NCI-H1436 treated with DMSO at 0.1 percent for 48 hours (cell line): ENCODE measurements at places on chromosomes 11 and 22.

DNA sequence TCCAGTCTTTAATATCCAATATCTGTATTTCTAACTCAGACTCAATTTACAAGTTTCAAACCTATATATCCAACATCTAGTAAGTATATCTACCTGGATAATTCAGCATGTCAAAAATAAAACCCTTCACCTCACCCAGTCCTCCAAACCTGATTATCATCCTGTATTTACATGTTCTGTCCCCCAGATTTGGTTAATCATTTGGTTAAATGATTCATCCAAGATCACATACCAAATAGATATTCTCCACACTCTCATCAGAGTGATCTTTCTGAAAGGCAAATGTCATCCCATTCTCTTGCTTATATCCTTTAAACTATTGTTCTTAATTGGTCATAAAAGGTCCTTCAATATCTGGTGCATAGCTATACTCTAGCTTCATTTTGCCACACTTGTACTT lies 199.0 kb downstream of the SOX6 start:
- no peak for DNase-seq

- DNase-seq: no peak
Observed at GRCh38 chr11:297051-297585, 2.2 kb downstream of the IFITM5 start.

DNA sequence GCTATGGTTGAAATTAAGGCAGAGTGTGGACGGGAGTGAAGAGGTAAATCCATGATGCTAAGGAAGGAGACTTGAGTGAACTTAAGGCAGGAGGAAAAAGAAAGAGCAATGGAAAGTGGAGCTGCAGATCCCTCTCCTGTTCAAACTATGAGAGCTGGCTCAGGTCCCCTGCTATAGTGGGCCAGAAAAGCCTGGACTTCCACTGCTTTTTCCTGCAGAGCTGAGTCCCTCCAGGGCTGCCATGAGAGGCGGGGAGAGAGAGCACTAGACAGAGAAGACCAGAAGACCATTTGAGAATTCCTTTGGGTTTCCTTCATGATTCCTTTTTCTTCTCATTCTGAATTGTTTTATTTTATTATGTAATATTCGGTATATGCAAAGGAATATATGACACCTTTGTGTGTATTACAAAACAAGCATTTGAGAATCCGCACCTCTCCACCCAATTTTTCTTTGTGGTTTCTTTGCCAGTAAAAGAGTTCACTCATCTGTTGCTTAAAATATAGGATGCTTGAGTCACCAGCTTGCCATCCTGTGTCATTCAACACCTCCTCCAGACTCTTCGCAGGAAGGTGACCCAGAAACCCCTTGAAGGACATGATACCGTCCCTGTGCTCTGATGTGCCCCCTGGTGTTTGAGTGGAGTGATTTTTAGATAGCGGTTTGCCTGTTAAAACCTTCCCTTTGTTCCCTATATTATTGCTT lies 24.4 kb downstream of the SREBF2 start:
- DNase-seq: no peak

DNA sequence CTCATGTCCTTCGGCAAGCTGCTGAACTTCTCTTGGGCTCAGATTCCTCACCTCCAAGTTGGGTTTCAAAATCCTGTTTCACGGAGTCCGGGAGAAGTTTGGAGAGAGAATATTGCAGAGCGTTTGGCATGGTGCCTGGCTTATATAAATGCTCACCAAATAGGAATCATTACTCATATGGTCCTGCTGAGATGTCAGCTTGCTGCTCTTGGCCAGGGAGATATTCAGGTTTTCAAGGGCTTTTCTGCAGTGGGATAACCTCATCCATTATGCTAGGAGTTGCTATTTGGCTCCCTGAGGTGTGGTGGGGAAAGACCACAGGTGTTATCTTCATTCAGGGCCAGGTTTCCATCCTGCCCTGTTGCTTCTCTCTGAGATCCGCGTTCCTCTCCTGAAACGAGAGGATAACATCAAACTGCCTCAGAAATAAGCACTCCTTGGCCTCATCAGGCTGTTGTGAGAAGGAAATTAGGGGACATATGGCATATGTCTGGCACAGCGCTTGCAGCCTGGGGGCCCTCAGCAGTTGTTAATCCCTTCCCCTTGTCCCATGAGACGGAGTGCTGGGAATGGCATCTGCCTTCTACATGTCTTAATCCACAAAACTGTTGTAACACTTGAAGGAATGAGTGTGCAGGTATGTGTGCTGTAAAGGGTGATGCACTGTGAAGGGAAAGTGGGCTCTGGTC lies 29.9 kb upstream of the ACER3 start:
- DNase-seq: no peak

- DNase-seq: no peak
Observed at GRCh38 chr11:129922674-129923073, 27.3 kb upstream of the NFRKB start.

DNA sequence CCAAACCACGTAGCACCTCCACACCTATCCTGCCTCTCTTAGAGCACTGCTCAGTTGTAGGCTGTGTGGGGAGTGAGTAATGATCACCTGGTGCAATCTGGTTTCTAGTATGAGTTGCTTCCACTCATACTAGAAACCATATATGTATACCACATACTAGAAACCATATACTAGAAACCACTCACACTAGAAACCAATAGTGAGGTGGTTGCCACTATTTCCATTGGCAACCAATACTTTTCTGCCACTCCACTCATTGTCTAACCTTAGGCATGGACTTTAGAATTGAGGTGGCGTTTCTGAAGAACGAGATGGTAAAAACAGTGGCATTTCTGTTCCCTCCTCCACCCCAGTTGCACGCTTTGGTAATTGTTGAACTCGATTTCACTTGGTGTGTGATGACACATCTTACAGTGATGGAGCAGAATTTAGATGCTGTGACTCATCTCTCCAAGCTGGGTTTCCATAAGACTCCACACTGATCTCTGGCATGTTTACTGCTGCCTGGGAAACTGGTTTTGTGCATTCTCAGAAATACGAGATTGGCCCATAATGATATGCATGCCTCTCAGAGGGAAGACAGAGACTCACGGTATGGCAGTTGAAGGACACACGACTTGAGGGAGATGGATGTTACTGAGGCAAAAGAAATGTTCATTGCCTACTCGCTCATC lies 82.9 kb downstream of the KIRREL3 start:
- DNase-seq: no peak

DNA sequence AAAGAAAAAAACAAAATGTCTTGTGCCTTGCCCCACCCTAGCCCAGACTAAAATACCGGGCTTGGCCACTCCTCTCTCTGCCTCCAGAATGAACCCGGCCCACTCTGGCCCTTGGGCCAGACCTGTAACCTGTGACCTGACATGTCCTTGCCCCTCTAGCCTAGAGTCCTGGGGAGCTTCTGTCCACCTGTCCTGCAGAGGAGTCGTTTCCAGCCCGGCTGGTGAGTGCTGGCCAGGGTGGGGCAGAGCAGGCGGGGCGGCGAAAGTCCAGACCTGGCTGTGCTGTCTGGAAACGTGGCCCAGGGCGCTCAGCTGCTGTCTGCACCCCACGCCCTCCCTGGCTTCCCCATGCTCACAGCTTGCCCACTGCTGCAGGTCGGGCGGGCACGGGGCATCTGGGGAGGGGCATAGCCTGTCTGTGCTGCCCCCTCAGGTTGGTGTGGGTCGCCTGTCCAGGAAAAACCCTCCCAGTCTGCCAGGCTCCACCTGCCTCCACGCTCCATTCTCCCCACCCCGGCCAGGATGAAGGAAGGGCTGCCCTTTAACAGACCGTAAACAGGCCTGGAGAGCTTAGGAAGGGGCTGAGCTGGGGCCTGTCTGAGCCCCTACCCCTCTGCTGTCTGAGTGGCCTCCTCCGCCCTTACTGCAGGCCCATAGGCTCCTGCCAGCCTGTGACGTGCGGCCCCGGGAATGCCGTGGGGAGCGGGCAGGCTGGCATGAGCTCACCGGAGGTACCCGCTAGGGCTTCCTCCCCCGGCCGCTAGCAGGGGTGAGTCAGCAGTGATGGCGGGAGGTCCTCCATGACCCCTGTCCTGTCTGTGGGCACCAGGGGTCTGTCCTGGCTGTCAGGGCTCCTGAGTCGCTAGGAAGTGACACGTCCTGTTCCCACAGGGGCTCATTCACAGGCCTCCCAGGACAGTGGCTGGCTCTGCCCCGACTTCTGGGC lies 1.9 kb downstream of the CD151 start:
- DNase-seq: no peak

GRCh38 chr22:49863931-49864330 lies 10.3 kb downstream of the ZBED4 start:
- DNase-seq: no peak

GRCh38 chr22:38271927-38272372 lies 860 bp downstream of the TMEM184B start:
- no peak for DNase-seq

DNA sequence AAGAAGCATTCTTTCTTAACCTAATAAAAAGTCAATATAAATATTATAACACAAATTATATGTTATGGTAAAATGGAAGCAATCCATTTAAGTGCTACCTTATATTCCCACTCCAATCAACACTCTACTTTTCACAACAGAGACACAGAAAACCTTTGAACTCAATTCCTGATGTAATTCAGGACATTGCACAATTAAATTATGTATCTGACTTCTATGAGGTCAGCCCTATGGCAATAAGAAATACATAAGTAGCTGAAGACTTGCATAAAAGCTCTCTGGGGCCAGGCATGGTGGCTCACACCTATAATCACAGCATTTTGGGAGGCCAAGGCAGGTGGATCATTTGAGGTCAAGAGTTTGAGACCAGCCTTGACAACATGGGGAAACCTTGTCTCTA lies 6.8 kb downstream of the OR4D10 start:
- DNase-seq: no peak

DNA sequence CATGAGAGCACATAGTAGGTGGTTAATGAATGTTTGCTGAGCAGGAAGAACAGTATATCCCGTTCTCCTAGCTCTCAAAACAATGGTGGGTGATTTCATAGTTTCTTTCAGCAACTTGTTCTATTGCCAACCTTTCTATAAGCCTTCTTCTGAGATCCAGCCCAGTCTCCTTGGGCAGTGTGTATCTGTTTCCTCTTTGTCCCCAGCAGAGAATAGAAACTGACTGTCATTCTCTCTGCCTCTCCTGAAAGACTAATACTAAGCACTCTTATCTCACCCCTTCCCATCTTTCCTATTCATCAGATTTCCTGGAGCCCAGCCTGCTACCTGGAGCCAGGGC lies 272.9 kb downstream of the ST3GAL4 start:
- DNase-seq: no peak

GRCh38 chr11:128964463-128964930 lies 21.8 kb upstream of the TP53AIP1 start:
- DNase-seq: no peak

- no peak for DNase-seq
Observed at GRCh38 chr22:23182309-23183060, 2.2 kb downstream of the BCR start.

GRCh38 chr11:82671451-82671850 lies 62.2 kb downstream of the FAM181B start:
- no peak for DNase-seq

DNA sequence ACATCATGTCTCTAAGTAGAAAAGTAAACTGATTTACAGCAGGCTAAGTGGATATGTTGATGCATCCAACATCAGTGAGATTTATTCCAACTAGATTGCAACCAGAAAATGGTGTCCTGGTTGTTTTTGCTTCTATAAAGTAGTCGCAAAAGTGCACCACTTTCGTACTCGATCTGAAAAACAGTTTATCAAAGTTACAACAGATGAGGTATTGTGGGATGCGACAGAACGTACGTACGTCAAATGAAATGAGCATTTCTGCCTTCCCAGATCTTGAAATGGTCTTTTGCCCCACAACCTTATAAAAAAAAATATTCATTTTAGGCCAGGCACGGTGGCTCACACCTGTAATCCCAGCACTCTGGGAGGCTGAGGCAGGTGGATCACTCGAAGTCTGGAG lies 13.7 kb downstream of the GRAP2 start:
- no peak for DNase-seq

- DNase-seq: no peak
Observed at GRCh38 chr22:43455846-43456245, 44.0 kb downstream of the MPPED1 start.

DNA sequence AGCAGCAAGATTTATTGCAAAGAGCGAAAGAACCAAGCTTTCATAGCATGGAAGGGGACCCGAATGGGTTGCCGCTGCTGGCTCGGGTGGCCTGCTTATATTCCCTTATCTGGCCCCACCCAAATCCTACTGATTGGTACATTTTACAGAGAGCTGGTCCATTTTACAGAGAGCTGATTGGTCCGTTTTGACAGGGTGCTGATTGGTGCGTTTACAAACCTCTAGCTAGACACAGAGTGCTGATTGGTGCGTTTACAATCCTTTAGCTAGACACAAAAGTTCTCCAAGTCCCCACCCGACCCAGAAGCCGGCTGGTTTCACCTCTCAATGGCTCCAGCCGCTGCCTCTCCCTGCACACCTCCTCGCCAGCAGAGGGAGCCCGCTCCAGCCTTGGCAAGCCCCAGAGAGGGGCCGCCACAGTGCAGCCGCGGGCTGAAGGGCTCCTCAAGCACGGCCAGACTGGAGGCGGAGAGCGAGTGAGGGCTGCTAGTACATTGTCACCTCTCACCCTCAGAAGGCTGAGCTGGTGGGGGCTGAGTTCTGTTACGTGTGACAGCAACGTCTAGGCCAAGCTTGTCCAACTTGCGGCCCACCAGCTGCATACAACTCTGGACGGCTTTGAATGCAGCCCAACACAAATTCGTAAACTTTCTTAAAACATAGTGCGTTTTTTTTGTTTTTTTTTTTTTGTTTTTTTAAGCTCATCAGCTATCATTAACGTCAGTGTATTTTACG lies 8.7 kb downstream of the PTH start:
- DNase-seq: no peak

DNA sequence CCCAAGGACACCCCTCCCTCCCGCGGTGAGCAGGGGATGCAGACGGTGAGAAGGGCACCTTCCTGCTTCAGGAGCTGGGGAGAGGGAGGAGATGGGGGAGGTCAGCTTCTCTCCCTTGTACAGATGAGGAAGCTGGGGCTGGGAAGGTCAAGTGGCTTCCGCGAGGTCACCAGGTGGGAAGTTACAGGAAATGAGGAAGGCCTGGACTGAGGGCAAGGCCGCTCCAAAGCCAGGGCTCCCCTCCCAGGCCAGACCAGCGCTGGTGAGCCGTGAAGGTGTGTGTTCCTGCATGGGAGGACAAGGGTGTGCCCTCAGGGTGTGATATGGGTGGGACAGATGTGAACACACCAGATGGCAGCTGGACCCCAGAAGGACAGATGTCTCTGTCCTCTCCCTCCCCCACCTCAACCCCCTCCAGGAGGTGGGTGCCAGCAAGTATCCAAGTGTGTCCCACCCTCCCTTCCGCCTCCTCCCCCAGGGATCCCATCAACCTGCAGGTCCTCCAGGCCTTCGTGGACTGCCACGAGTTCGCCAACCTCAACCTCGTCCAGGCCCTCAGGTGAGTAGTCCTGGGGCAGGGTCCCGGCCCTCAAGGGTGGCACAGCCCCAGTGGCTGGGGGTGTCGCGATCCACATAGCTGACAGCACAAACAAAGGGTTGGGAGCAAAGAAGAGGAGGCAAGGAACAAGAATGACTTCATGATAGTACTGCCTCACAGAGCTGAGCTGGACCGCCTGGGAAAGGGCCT lies 16.6 kb downstream of the CYTH4 start:
- DNase-seq: no peak
